ENCODE measurements at places on chromosomes 3 and 15. TPM values are rescaled to one million over a fixed set of nuclear protein-coding genes. Genes with fewer than 3 reads are reported as not detected.

EPB42 gene
- 0.11 TPM for polyA plus RNA-seq

C2CD4A gene
- 0.06 TPM for polyA plus RNA-seq

LNP1 gene
- polyA plus RNA-seq, result 0.96 TPM

MAP3K13 gene
- polyA plus RNA-seq, result 20.1 TPM

FAM3D gene
- 0.42 TPM for polyA plus RNA-seq

C3orf49 gene
- polyA plus RNA-seq, result not detected

RBP2 gene
- 1.2 TPM for polyA plus RNA-seq

SLC7A14 gene
- polyA plus RNA-seq, result under 0.01 TPM

NMNAT3 gene
- 3.0 TPM for polyA plus RNA-seq

GCSAM gene
- polyA plus RNA-seq, result 20.9 TPM

MYLK gene
- 22.6 TPM for polyA plus RNA-seq

UBE2E2 gene
- 27.9 TPM for polyA plus RNA-seq

BHLHE40 gene
- polyA plus RNA-seq, result 11.8 TPM

MME gene
- 0.50 TPM for polyA plus RNA-seq

ENTPD3 gene
- 0.32 TPM for polyA plus RNA-seq

STAB1 gene
- 1,275 TPM for polyA plus RNA-seq

ISLR2 gene
- polyA plus RNA-seq, result 0.20 TPM

NANOGP8 gene
- polyA plus RNA-seq, result not detected

TTLL13 gene
- polyA plus RNA-seq, result 0.17 TPM

ECE2 gene
- not detected for polyA plus RNA-seq

PLSCR5 gene
- not detected for polyA plus RNA-seq

TF gene
- 15.5 TPM for polyA plus RNA-seq

MYRIP gene
- 1.8 TPM for polyA plus RNA-seq

IL5RA gene
- polyA plus RNA-seq, result 0.58 TPM

ILDR1 gene
- 0.56 TPM for polyA plus RNA-seq

EXOG gene
- 8.6 TPM for polyA plus RNA-seq

CPLX3 gene
- polyA plus RNA-seq, result 207 TPM

MASP1 gene
- 0.11 TPM for polyA plus RNA-seq

PODXL2 gene
- 0.87 TPM for polyA plus RNA-seq

TGM4 gene
- not detected for polyA plus RNA-seq

KCNMB3 gene
- polyA plus RNA-seq, result 7.3 TPM

MAP1A gene
- 0.20 TPM for polyA plus RNA-seq

RCCD1 gene
- 9.0 TPM for polyA plus RNA-seq

C3orf85 gene
- not detected for polyA plus RNA-seq

ZIC1 gene
- polyA plus RNA-seq, result not detected

SCN11A gene
- polyA plus RNA-seq, result 2.6 TPM

CHRD gene
- polyA plus RNA-seq, result 7.0 TPM

SRGAP3 gene
- polyA plus RNA-seq, result 1.3 TPM

TMCO5A gene
- polyA plus RNA-seq, result not detected

GOLGA6L10 gene
- polyA plus RNA-seq, result 1.1 TPM

FAM107A gene
- 5.7 TPM for polyA plus RNA-seq

DUOXA2 gene
- polyA plus RNA-seq, result 0.06 TPM

ITPKA gene
- 0.19 TPM for polyA plus RNA-seq

RHOV gene
- polyA plus RNA-seq, result 0.06 TPM

SCAANT1 gene
- not detected for polyA plus RNA-seq

MESP1 gene
- 1.2 TPM for polyA plus RNA-seq

ZNF501 gene
- polyA plus RNA-seq, result 1.8 TPM

UBE2Q2 gene
- polyA plus RNA-seq, result 26.4 TPM

PLSCR2 gene
- polyA plus RNA-seq, result not detected

ARHGEF26 gene
- polyA plus RNA-seq, result 1.9 TPM

CSPG5 gene
- 0.09 TPM for polyA plus RNA-seq
